ENCODE measurements at places on chromosomes 2 and 18.

DNA sequence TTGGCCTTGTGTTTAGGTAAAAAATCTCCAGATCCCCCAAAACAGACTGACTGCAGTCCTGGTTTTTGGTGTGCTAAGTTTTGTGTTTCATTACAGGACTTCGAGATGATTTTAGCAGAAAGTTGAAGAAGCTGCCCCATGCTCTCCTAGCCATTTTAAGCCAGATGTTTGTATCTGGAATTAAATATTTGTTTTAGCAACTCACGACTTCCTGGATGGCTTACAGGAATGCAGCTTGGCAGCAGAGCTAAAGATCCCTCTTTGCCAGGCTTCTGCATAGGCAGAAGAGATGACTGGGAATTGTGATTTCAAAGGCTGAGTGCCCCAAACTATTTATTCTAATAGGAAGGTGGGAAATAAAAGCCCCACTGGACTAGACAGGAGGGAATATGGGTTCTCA lies 31.1 kb downstream of the ONECUT2 start:
- DNase-seq = no peak

DNA sequence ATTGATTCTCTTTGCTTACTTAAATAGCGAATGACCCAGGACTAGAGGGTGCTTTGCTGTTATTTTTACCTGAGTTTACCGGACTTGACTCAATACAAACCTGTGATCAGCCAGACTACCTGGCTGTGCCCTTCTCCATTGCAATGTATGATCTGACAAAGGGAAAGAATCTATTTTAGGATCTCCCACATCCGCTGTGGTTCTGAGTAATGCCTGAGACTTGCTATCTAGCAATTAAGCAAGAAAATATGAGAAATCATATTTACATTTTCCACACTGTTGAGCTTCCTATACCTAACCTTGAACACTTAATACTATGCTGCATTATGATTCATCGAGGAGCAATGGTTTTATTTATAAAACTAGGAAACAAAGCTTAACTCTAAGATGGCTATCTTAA lies 215.2 kb downstream of the RAD51AP2 start:
- no peak for DNase-seq

DNA sequence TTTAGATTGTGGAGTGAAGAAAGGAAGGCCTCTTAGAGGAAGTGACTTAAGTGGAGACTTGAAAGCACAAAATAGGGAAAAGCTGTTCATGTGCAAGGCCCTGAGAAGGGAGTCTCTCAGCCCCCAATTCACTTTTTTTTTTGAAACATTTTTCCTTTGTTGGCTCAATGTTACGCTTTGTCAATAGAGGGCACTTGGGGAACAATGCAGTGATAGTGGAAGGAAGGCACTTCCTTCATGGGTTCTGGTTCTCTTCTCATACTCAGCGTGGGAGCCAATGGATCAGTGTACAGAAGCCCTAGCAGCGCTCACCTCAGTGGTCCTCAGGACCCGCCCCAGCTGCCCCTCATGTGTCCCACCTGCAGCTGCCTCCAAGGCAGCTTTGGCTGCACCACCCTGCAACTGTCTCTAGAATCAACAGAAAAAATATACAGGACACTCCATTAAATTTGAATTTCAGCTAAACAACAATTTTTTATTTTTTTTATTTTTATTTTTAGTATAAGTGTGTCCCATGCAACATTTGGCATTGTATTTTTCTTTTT lies 8.6 kb upstream of the C2orf42 start:
- DNase-seq = no peak

DNA sequence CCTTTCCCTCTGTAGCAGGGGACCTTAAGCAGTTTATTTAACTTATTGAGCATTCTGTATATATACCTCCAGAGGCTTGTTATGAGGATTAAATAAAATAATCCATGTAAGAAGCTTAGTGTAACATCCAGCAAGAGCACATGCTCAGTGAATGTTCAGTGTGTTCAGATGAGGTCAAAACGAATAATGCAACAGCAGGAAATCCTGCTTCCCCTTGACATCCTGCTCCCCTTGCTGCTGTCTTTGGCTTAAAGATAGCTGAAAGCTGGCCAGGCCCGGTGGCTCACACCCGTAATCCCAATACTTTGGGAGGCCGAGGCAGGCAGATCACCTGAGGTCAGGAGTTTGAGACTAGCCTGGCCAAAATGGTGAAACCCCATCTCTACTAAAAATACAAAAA lies 68.7 kb downstream of the COL4A4 start:
- DNase-seq = no peak

DNA sequence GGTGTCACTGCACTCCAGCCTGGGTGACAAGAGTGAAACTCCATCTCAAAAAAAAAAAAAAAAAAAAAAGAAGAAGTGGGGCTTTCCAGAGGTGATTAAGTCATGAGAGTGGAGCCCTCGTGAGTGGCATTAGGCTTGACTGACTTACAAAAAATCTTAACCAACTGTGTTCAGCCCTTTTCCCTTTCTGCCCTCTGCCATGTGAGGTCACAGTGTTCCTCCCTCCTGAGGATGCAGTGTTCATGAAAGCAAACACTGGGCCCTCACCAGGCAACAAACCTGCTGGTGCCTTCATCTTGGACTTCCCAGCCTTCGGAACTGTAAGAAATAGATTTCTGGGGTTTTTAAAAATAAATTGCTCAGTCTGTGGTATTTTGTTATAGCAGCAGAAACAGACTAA lies 37.0 kb upstream of the METTL21A start:
- DNase-seq = peak; percentile 20

DNA sequence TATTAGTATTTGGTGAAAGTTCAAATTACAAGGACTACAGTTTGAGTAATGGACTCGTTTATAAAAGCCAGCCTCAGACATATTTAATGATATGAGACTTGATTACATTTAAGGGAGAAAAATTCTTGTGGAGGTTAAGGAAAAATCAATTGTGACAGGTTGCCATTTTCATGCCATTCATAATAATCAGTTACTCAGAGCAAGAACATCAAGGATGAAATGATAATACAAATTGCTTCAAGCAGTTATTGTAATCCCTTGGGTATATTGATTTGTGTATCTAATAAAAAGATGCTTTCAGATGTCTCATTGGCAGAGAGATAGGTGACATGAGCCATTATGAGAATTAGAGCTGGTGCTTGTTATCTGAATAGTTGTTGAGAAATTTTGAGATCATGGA lies 153.6 kb downstream of the ATP9B start:
- DNase-seq = no peak

DNA sequence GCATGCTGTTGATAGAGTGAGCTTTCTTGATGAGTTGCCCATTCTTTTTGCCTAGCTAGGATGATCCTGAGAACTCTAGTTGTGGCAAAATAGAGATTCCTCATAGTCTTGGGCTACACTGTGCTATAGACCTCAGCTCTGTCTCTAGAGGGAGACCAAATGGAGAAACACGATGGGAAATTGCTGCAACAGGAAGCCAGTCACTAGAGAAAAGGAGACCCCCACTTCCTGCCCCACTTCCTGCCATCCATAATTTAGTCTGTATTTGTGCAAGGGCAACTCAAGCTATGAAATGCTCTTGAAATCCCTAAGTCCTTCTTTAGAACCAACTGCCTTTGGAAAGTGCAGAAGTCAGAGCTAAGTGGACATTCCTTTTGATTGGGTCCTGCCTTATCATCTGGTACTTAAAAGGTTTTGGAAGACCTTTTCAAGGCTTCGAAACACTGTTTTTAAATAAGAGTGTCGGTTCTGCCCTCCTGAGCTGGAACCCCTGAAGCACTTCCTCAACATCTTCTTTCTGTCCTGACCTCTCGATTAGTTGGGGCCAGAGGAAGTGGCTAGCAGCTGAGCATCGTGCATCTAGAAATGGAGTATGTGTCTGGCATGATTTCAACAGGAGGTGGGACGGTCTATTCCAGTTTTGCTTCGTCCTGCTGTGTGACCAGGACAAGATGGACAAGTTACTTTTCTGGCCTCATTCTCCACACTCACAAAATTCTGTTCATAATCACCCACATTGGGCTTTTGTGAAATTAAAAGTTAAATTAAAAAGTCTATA lies 8.6 kb upstream of the KCNE4 start:
- DNase-seq = no peak

DNA sequence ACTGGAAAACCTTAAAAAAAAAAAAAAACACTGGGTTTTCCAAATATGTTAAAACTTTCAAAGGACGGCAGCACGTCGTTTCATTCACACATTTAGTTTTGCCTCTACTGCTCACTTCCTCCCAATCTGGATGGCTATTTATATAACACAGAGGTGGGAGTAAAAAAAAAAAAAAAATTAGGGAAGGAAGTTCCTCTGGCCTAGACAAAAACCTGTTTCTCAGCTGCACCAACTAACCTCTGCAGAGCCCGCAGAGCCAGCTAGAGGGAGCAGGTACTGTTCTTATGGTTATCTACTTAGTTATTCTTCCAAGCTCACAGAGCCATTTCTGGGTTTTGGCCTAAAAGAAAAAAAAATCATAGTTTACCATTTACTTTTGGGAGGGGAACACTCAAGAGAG lies 28.1 kb downstream of the SLC1A4 start:
- DNase-seq = no peak

GRCh38 chr2:218622606-218623365 lies 15.1 kb downstream of the PLCD4 start:
- no peak for DNase-seq

GRCh38 chr2:24885221-24886125 lies 34.6 kb downstream of the ADCY3 start:
- peak; percentile 62 for DNase-seq

GRCh38 chr18:24300703-24301102 lies 96.9 kb downstream of the OSBPL1A start:
- DNase-seq = no peak

- DNase-seq = peak; percentile 88
Measured at GRCh38 chr2:205885492-205886099, 200.4 kb downstream of the INO80D start.

- no peak for DNase-seq
Measured at GRCh38 chr18:51617167-51617566, 419.7 kb upstream of the MEX3C start.
